ENCODE measurements at places on chromosomes 6 and 20.

DNA sequence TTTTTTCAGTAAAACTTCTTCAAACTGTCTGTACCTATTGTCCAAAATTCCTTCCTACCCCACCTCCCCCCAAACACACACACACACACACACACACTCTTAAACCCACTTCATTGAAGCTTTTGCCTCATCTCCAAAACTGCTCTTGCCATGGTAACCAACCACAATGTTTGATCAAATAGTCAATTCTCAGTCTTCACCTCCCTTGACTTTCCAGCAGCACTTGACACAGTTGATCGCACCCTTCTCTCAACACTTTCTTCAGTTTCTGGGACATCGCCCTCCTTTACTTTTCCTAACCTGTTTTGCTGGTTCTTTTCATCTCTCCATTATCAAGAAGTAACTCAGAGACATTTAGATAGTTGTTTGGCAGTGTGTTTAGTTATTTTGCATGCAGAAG is 71.5 kb upstream of the COL21A1 start:
- no peak for DNase-seq
- H3K27me3 ChIP-seq: peaks cover 3% of the 10 kb centered on the region
- no peak overlapping the region for H3K4me3 ChIP-seq
- H3K36me3 ChIP-seq: no peaks in the 10 kb centered on the region
- H3K27ac ChIP-seq: no peak overlapping the region

- H3K27me3 ChIP-seq: no peaks in the 10 kb centered on the region
- no peaks in the 10 kb centered on the region for H3K36me3 ChIP-seq
- no peak overlapping the region for H3K4me3 ChIP-seq
- H3K4me1 ChIP-seq: peaks cover 3% of the 10 kb centered on the region
- no peak overlapping the region for H3K27ac ChIP-seq
Measured at GRCh38 chr6:163585932-163586437, 171.5 kb downstream of the QKI start.

- H3K27me3 ChIP-seq: peaks cover 7% of the 10 kb centered on the region
- no peak overlapping the region for H3K27ac ChIP-seq
- H3K4me1 ChIP-seq: no peaks in the 10 kb centered on the region
- H3K4me3 ChIP-seq: no peak overlapping the region
Measured at GRCh38 chr6:6224933-6225486, 95.5 kb downstream of the F13A1 start.

DNA sequence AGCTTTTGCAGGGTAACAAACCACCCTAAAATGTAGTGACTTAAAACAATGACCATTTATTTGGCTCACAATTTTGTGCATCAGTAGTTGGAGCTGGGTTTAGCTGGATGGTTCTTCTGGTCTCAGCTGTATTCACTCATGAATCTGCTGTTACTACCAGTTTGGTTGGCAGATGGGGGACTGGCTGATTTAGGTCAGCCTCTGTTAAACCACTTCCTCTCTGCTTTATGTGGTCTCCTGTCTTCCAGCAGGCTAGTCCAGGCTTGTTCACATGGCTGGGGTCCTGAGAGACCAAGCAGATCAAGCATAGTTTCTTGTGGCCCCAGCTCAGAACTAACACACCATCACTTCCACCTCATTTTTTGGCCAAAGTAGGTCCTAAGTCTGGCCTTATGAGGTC is 67.2 kb upstream of the LAMP5 start:
- no peaks in the 10 kb centered on the region for H3K27me3 ChIP-seq
- H3K4me1 ChIP-seq: no peaks in the 10 kb centered on the region
- no peak overlapping the region for H3K4me3 ChIP-seq

DNA sequence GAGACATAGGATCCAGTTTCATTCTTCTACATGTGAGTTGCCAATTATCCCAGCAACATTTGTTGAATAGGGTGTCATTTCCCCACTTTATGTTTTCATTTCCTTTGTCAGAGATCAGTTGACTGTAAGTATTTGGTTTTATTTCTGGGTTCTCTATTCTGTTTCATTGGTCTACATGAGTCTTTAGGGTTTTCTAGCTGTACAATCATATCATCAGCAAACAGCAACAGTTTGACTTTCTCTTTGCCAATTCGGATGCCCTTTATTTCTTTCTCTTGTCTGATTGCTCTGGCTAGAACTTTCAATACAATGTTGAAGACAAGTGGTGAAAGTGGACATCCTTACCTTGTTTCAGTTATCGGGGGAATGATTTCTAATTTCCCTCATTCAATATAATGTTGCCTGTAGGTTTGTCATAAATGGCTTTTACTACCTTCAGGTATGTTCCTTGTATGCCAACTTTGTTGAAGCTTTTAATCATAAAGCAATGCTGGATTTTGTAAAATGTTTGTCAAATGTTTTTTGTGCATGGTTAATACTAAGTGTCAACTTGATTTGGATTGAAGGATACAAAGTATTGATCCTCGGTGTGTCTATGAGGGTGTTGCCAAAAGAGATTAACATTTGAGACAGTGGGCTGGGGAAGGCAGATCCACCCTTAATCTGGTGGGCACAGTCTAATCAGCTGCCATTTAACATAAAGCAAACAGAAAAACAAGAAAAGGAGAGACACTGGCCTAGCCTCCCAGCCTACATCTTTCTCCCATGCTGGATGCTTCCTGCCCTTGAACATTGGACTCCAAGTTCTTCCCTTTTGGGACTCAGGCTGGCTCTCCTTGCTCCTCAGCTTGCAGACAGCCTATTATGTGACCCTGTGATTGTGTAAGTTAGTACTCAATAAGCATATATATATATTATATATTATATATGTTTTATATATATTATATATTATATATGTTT is 23.3 kb downstream of the MICA start:
- no peaks in the 10 kb centered on the region for H3K36me3 ChIP-seq
- no peaks in the 10 kb centered on the region for H3K4me1 ChIP-seq
- peaks cover 31% of the 10 kb centered on the region for H3K27me3 ChIP-seq
- H3K27ac ChIP-seq: no peak overlapping the region
- peak; percentile 51 for DNase-seq
- H3K4me3 ChIP-seq: no peak overlapping the region

GRCh38 chr6:38846844-38847243 is 131.7 kb downstream of the DNAH8 start:
- no peak overlapping the region for H3K4me3 ChIP-seq
- DNase-seq: no peak
- H3K4me1 ChIP-seq: no peaks in the 10 kb centered on the region
- peaks cover 29% of the 10 kb centered on the region for H3K27me3 ChIP-seq

DNA sequence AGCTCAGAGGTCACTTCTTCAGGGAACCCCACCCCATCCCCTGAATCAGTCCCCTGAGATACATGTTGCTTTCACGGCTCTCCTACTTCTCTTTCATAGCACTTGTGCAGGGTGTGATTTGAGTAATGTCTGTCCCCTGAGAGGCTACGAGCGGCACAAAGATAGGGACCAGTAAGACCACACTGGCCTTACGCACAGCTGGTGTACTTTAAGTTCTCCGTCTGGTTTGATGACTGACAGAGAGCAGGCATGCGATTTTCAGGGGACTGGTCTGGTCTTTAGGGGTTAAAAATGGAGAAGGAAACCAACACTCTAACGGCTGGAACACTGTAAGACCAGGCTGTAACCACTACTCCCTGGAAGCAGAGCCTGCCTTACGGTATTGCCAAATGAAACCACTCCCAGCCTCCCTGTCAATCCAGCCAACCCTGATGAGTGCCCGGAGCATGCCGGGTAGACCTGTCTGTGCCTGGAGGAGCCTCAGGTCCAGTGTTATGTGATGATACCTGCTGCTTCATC is 47.1 kb downstream of the ELMO2 start:
- peaks cover 29% of the 10 kb centered on the region for H3K36me3 ChIP-seq
- H3K27ac ChIP-seq: peak overlapping the region; percentile 52
- no peaks in the 10 kb centered on the region for H3K27me3 ChIP-seq
- peaks cover 50% of the 10 kb centered on the region for H3K4me1 ChIP-seq
- H3K4me3 ChIP-seq: no peak overlapping the region

DNA sequence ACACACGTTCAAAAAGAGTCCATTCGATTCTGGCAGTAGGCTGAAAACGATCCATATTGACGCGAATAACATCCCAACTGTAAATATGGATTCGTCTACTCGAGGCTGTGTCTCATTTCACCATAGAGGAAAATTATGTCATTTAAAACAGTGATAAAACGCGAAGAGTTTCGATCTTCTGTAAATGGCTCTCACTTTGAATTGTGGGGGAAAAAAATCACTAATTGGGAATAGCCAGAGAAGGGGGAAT is 845 bp upstream of the MARCKS start:
- no peak overlapping the region for H3K4me3 ChIP-seq
- H3K36me3 ChIP-seq: peaks cover 1% of the 10 kb centered on the region
- no peak overlapping the region for H3K27ac ChIP-seq
- DNase-seq: no peak
- H3K27me3 ChIP-seq: peaks cover 47% of the 10 kb centered on the region
- peaks cover 17% of the 10 kb centered on the region for H3K4me1 ChIP-seq

GRCh38 chr6:28137505-28137981 is 4.1 kb upstream of the ZKSCAN8 start:
- DNase-seq: peak; percentile 72
- H3K27me3 ChIP-seq: no peaks in the 10 kb centered on the region
- peak overlapping the region; percentile 94 for H3K27ac ChIP-seq
- H3K36me3 ChIP-seq: peaks cover 14% of the 10 kb centered on the region

- H3K4me3 ChIP-seq: no peak overlapping the region
- no peak for DNase-seq
- no peaks in the 10 kb centered on the region for H3K27me3 ChIP-seq
- no peaks in the 10 kb centered on the region for H3K4me1 ChIP-seq
- no peak overlapping the region for H3K27ac ChIP-seq
- H3K36me3 ChIP-seq: no peaks in the 10 kb centered on the region
Measured at GRCh38 chr6:112600168-112600567, 253.0 kb downstream of the RFPL4B start.

Measured in activated CD4-positive, alpha-beta T cell treated with anti-CD3 and anti-CD28 coated beads, Interleukin-2, amount 10 ng/mL, durations not matched to agents 24 days and 14 days (primary cell).